Globus pallidus (tissue), 1 donor: ENCODE measurements at places on chromosomes 12 and 14.

GRCh38 chr12:102527171-102527720 is 46.9 kb upstream of the IGF1 start:
- DNase-seq = no peak

DNA sequence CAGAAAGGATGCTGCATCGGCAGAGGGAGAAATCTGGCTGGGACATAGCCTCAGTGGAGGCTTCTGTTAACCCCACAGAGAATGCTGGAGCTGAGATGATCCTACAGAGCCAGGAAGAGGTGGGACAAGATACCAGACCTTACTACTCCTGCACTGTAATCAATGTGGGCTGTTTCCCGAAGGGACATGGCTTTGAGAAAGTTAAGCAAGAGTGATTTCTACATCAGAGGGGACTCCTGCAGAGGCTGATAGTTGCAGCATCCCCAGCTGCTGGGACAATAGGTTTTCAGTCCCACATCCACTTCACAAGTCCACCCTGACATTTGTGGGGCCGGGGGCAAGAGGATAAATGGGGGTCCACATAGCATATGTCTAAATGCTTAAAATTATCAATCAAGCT is 22.5 kb upstream of the CMKLR1 start:
- DNase-seq = no peak

DNA sequence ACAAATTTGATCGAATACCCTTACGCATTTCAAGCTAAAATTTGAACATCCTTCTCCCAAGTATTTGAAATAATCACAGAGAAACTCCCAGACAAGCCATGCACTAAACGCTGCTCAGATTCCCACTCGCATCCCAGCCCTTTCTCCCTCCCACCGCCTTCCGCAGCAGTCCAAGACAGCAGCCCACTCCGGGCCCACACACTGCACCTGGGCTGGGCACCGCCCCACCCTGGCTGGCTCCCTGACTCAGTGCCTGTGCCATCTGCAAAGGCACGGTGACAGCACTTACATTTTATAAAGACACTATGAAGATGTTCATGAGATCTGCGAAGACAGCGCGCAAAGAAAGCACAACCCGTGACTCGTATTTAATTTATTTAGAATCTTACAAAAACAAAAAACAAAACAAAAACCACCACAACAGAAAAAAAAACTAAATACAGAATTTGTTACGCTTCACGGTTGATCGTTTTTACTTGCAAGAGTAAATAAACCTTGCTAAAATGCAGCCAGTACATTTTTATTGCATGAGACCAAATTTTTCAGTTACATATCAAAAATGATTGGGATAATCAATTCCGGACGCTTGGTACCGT is 17.2 kb upstream of the CDK2AP1 start:
- no peak for DNase-seq

- DNase-seq = peak; percentile 10
Measured at GRCh38 chr12:68158432-68158831, 1.1 kb downstream of the IFNG start.

DNA sequence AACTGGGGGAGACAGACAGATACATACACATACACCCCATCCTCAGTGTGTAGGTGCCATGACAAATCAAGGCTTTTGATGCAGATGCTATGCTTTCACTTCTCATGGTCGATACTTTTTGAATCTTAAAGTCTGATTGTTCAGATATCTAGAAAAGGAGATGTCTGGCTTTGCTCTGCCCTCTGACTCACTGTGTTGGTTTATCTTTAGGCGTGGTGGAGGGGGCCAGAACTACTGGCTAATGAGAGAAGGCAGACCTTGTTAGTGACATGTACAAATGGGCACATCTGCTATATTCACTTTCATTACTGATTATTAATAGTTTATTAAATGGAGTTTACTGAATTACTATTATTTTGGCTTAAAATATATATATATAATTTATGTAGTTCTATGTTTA is 444.3 kb upstream of the RGS6 start:
- DNase-seq = no peak

DNA sequence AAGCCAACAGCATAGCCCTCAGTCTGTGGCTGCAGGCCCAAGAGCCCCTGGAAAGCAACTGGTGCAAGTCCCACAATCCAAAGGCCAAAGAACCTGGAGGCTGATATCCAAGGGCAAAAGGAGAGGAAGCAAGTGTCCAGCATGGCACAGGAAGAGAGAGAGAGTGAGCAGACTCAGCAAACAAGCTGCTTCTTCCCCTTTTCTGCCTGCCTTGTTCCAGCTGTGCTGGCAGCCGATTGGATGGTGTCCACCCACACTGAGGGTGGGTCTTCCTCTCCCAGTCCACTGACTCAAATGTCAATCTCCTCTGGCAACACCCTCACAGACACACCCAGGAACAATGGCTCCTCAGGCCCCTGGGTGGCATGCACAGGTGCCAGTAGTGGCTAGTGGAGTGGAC is 33.5 kb downstream of the SMCO2 start:
- DNase-seq = no peak

- no peak for DNase-seq
Measured at GRCh38 chr12:39176356-39176755, 266.6 kb downstream of the KIF21A start.

DNA sequence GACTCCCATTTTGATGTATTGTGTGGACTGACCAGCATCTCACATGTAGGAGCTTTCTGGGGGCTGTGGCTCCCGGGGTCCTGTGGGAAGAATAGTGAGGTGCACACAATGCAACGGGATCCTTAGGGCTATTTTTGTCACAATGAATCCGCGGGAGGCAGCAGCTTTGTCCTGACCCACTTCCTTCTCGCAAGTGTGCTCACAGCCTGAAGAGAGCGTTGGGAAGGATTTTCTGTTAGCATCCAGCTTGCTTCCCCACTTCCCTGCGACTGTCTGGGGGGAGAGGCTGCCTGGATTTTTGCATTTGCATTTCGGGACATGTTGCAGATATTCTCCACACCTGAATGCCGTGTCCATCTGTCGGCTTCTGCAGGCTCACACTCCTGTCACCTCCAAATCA is 31.9 kb downstream of the FZD10 start:
- DNase-seq = no peak

GRCh38 chr14:91415794-91416743 is 1.6 kb downstream of the CCDC88C start:
- DNase-seq = no peak

GRCh38 chr12:123659996-123660727 is 10.8 kb upstream of the TCTN2 start:
- no peak for DNase-seq

- DNase-seq = no peak
Measured at GRCh38 chr12:75982169-75982564, 49.4 kb downstream of the PHLDA1 start.

GRCh38 chr14:68232300-68233055 is 412.9 kb downstream of the RAD51B start:
- peak; percentile 42 for DNase-seq
